ENCODE measurements at places on chromosomes 2 and 18.

GRCh38 chr2:140657657-140658056 lies 1473.2 kb downstream of the LRP1B start:
- DNase-seq = no peak

- DNase-seq = no peak
Observed at GRCh38 chr2:144456680-144457079, 63.2 kb downstream of the ZEB2 start.

DNA sequence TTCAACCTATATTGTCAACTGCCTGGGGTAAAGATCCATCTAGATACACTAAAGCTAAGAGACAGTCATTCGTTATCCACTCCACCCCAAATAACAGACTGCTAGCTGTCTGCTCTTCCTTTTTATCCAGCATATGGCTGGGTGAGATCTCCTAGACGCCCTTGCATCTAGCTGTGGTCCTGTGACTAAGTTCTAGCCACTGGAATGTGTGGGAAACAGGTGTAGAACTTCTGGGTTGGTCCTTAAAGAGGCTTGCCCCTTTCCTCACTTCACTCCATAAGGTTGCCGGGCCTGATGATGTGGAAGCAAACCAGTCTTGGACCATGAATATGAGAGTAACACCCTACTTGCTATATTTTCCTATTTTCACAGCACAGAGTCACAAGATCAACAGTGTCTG lies 3.2 kb downstream of the COA5 start:
- DNase-seq = no peak

- peak; percentile 40 for DNase-seq
Observed at GRCh38 chr18:76686737-76687231, 135.6 kb upstream of the ZNF236 start.

DNA sequence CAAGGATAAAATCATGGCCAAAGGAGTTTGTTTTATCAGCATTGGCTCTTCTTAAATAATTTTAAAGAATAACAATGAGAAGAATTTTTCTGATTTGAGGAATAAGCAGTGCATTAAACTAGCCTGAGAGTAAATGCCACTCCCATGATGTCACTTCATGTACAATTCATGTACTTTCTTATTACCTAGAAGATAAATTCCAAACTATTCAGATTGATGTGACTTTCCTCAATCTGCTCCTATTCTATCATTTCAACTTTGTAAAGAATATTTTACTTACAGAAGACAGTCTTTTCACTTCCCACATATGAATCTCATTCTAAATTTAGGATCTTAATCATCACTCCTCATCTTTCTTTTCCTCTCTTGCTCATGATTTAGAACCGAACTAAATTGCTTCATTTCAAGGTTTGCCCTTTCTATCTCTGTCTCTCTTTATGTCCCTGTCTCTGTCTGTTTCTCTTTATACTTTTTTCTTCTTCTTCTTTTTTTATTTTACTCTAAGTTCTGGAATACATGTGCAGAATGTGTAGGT lies 1142.0 kb upstream of the PIK3C3 start:
- DNase-seq = no peak

GRCh38 chr2:182920631-182921056 lies 54.2 kb upstream of the FRZB start:
- DNase-seq = no peak

- no peak for DNase-seq
Observed at GRCh38 chr2:145563741-145564615, 1044.1 kb upstream of the ZEB2 start.

GRCh38 chr2:231685349-231686191 lies 22.8 kb upstream of the PTMA start:
- DNase-seq = peak; percentile 87

GRCh38 chr2:38465789-38466127 lies 88.7 kb upstream of the ATL2 start:
- DNase-seq = no peak

DNA sequence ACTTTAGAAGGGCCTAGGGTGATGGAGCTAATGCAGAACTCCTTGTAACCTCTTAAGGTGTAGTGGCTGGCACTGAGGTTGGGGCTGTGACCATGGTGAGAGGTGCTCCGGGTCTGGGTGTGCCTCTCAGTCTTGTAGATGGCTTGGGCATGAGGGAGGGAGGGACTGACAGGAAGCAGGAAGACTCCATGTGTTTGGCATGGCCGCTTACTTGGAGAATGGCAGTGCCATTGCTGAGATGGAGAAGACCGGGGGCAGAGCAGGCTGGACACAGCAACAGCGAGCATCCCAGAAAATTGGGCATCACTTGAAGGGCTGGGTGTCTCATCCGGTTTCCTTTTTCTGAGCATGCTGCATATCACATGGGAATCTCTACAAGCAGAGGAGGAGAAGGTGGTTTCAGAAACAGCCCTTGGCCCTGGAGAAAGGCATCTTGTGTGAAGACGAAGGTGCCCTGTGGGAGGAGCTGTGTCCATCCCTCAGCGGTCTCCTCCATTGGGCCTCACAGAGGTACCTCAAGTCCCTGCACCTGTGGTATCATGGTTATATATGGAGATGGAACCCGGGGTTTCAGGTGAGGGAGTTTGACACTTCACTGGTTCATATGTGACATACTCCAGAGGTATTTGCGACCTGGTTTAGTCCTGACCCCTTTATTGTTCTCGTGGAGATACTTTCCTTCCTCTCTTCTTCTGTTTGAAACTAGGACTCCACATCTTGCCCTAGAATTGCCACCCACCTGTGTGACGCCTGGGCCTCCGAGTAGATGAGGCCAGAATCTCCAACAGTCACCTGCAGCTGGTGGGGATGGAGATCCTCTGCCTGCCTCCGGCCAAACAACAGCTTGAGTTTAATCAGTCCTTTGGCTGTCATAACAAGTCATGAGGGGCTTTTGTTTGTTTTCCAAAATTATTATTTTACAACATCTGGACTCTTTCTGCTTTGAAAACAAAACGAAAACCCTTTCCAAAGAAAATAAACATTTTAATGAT lies 45.6 kb downstream of the INPP4A start:
- no peak for DNase-seq

DNA sequence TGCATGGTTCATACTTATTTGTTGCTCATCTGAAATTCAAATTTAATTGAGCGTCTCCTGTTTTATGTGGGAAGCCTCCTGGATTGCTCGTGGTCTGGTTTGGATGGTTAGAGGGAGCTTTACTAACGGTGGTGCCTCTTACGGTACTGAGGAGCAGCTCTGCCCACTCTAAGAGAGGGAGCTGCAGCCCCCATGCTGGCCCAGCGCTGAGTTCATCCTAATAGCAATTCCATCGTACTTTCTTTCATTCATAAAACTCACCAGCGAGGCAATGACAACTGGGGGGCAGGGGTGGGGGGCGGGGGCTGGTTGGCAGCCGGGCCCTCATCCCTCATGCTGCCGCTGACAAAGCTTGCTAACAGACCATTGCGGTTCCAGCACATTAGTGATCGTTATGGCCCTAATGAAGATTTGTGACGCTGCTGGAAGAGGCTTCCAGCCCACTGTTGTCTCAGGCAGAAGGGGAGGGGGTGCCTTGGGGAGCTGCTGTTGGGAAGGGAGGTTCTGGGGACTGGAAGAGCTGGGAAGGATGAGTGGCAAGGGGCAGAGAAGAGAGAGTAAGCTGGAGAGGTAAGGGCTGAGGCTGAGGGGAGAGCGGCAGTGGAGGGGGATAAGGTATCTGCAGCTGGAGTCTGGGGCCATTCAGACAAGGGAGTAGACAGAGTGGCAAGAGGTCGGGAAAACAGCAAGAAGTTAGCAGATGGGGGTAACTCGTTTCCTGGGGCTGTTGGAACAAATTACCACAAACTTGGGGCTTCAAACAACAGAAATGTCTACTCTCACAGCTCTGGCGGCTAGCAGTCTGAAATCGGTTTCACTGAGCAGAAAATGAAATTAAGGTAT lies 238.1 kb downstream of the LPIN1 start:
- DNase-seq = no peak

DNA sequence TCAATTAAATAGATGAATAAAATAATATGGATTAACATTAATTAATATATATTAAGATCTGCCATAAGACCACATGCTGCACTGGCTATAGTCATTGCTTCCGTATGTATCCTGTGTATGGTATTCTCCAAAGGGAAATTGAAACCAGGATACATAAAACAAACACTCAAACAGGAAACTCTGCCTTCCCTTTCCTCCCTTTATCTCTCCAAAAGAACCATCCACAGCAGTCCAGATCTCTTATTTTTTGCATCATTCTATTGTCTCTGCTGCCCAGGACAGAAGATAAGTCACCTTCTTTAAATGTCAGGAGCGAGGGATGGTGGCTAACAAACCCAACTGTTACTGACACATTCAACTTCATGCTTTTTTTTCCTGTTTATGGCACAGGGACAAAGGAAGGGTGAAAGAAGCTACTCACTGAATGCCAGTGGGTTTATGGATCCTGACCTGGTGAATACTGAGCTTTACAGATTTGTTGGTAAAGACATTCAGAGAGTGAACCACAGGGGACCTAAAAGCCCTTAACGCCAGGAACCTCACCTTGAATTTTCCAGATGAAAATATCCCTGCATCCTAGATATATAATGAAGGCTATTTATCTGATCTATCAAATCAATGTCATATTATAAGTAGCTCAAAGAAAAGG lies 67.5 kb downstream of the CSRNP3 start:
- DNase-seq = no peak

GRCh38 chr2:192128655-192129054 lies 66.1 kb downstream of the TMEFF2 start:
- DNase-seq = peak; percentile 6

DNA sequence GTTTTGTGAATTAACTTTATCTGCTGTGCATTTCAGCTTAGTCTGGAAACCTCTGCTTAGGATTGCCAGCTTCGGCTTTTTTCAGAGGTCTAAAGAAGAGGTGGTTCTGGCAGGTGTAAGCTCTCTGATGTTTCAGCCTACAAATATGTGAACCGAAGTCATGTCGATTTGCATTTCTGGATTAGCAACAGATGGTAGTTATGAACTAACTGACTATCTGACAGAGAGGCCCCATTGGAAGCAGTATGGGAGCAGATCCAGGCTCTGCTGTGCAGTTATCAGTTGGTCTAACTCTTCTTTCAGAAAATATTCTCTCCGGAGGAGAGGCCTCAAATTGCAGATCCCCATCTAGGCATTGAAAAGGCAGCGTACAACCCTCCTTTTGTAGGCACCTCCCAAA lies 32.7 kb upstream of the SPRED2 start:
- no peak for DNase-seq

DNA sequence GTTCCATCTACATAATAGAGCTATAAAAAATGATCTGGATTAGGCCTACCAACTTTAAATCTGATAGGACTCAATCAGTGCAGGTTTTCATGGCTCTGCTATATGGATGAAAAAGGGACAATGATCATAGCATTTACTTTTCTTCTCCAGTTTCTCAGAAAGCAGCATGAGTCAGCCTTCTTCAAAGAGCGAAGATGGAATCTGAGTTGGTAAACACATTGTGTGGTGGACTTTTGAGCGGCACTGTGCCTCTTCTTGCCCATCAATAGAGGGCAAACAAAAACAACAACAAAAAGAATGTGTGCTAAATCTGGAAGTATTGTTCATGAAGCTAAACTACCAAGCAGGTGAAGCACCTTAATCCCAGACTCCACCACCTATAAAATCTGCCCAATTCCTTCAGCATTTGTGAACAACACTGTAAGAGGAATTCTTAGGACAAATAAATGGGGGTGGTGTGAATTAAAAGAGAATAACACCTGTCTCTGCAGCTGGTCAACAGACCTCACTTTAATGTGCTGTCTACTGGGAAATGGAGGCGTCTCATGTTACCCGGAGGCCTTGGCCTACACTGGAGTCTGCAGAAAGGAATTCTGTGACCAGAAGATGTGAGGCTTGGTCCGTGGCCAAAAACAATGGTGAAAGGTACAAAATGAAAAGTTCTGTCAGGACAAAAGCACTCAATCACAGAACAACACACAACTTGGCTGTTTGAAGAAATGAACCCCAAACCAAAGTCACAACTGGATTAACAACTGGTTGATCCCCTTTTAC lies 609.0 kb downstream of the IRS1 start:
- no peak for DNase-seq

- no peak for DNase-seq
Observed at GRCh38 chr2:207264310-207264709, 98.6 kb upstream of the KLF7 start.

DNA sequence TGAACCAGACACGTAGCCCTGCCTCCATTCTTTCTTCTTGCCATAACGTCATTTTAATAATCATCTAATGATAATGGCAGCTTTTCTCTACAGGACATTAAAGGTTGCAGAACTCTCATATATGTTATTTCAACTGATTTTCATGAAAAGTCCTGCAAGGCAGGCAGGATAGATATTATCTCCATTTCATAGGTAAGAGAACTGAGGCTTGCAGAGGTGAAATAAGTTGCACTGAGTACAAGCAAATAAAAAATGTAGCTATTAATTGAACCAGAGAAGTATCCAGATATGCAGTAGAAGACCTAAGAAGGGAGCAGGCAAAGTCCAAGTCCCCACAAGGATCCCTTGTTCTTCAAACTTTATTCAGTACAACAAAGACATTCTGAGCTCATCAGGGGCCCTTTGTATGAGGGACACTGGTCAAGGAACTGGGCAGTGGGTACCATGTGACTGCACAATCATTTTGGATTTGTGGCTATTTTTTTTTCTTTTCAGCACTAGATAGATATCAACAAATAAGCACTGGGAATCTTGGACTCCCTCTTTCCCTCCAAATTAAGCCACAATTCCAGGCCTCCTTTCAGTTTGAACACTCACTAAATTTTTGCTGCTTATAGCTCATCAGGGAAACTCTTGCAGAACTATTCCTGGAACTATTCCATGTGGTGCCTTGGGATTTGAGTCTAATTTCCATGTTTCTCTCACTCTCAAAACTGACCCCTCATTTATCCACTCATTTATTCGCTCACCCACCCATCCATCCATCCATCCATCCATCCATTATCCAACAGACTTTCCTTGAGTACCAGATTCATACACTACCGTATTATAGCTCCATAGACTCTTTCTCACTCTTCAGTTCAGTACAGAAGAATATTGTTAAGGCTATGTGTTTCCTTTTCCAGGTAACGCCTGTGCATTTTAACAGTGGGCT lies 44.6 kb downstream of the APOB start:
- no peak for DNase-seq

- no peak for DNase-seq
Observed at GRCh38 chr2:159072795-159073194, 104.4 kb downstream of the TANC1 start.

DNA sequence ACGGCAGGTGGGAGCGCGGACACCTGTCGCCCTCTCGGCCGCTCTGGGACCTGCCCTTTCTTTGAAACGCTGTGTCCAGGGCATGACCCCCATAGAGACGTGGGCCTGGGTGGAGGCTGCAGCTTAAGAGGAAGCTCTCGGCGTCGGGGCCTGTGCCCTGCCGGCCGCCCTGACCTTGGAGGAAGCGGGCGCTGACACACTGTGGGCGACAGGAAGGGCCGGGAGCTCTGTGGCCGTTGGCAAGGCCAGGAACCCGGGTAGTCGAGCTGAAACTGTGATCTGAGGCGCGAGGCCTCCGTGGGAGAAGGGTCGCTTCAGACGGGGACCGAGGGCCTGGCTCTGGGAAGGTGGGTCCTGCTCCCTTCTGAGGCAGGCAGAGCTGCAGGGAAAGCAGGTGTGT lies 28.2 kb downstream of the KCNG2 start:
- no peak for DNase-seq

GRCh38 chr2:55161295-55162210 lies 70.5 kb downstream of the CLHC1 start:
- DNase-seq = no peak

All from amygdala (tissue), 56 donors.